Activated CD4-positive, alpha-beta T cell treated with anti-CD3 and anti-CD28 coated beads, Interleukin-2, amount 10 ng/mL, durations not matched to agents 24 days and 14 days (primary cell): ENCODE measurements at places on chromosomes 3 and 15. TPM values are rescaled to one million over a fixed set of nuclear protein-coding genes. Genes with fewer than 3 reads are reported as not detected.

The CIB2 gene
- total RNA-seq, result 1.2 and 1.5 TPM in 2 replicates

GRCh38 chr3:125967156-125967555 is 1.8 kb upstream of the ROPN1B start:
- peaks cover 2% of the 10 kb centered on the region for H3K4me1 ChIP-seq
- H3K4me3 ChIP-seq, result no peak overlapping the region
- H3K27me3 ChIP-seq, result peaks cover 28% of the 10 kb centered on the region

The TRIM59 gene
- 31.8 and 35.0 TPM in 2 replicates for total RNA-seq

The MYO1E gene
- 34.5 and 45.1 TPM in 2 replicates for total RNA-seq

The SNX4 gene
- 44.4 and 45.3 TPM in 2 replicates for total RNA-seq

The CLDN16 gene
- total RNA-seq, result not detected in 2 replicates

- H3K27me3 ChIP-seq, result peaks cover 14% of the 10 kb centered on the region
- no peak overlapping the region for H3K4me3 ChIP-seq
- DNase-seq, result no peak
- no peaks in the 10 kb centered on the region for H3K36me3 ChIP-seq
- H3K27ac ChIP-seq, result no peak overlapping the region
These were observed 95.4 kb downstream of the FRMD5 start for GRCh38 chr15:44099671-44100070.

The DUSP7 gene
- 33.5 and 34.0 TPM in 2 replicates for total RNA-seq

The ALG1L2 gene
- not detected in 2 replicates for total RNA-seq

DNA sequence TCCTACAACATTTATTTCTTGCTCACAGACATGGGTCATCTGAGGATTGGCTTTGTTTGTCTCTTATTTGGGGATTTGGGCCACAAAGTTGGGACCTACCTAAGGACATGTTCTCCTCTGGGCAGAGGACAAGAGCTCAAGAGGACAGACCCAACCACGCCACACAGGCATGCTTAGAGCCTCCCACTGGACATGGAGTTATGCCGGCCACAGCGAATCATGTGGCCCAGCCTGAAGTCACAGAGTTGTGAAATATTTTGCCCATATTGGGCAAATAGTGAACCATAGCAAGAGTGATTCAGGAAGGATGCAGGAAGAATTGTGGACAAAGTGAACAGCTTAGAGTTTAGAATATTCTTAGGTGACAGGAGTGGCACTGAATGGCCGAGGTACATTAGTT is 9.9 kb downstream of the TRAK1 start:
- H3K4me1 ChIP-seq, result peaks cover 30% of the 10 kb centered on the region
- H3K27ac ChIP-seq, result no peak overlapping the region
- no peak overlapping the region for H3K4me3 ChIP-seq

DNA sequence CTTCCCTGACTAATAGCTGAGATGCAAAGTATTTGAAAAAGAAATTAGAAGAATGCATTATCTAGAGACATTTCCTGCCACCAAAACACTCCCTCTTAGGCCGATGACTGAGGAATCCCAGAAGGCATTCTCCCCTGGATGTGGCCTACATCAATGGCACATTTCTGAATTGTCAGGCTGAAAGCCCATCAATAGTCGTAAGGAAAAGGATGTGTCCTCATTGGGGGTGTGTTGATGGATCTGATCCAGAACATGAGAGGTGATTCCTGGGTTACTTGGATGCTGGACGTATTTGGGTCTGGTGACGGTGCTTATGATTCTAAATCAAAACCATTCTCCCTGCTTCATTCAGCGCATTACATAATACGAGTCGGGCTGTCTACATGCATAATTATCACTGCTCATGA is 216.9 kb upstream of the CDIN1 start:
- no peaks in the 10 kb centered on the region for H3K36me3 ChIP-seq
- H3K4me1 ChIP-seq, result no peaks in the 10 kb centered on the region
- no peak overlapping the region for H3K4me3 ChIP-seq
- no peak overlapping the region for H3K27ac ChIP-seq
